Fibroblast of the conjunctiva (primary cell): ENCODE measurements at places on chromosomes 16 and 17.

DNA sequence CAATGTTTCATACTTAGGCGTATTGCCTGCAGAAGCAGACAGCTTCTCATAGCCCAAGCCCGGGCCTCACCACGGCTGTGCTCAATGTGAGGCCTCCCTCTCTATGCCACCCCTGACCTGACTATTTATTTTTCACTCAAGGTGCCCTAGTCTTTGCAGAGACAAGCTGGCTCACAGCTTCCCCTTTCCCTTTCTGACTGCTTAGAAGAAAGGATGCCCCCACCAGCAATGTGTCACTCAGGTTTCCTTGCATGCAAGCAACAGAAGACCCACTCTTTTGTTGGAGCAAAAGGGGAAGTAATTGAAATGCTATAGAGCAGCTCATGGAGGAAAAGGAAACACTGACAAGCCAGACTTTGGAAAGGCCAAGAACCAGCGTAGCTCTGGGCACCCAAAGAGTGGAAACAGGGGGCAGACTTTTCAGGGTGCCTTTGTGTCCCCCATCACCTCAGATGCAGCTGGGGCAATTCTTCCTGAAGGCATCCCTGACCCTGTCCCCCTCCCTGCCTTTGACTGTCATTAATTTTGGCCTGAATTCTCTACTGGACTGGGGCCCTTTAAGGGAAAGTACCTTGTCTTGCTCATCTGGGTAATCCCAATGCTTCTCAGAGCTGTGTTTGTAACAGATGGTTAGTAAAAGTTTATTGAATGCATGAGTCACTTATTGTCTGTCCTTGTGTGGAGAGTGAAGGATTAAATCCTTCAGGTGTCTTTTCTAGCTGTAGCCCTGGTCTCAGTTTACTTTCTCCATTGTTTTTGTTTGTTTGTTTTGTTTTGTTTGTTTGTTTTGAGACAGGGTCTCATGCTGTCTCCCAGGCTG is 17.8 kb downstream of the RGS9 start:
- no peak for DNase-seq

DNA sequence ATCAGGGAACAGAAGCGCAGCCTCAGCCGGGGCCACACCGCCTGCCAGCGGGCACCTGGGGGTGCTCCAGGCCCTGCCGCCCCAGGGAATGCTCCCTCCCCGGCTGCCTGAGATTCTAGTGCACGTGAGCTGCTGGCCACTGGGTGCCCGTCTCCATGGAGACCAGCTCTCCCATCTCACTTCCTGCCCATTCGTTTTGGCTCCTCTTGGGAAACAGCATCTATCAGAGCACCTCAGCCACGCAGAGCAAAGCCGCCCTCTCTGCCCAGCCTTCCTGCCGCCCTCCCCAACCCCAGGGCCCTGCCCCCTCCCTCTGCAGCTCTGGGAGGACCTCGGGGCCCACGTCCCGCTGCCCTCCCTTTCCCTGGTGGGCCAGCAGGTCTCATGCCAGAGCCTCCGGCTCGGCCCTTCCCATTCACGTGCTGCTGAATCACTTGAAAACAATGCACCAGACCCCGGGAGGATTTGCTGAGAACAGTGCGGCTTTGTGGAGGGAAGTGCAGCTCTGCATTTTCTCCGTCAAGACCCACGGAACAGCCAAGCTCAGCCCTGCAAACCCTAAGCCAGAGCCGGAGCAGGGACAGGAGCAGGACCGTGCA is 19.4 kb downstream of the CEP295NL start:
- DNase-seq, result peak; percentile 96

DNA sequence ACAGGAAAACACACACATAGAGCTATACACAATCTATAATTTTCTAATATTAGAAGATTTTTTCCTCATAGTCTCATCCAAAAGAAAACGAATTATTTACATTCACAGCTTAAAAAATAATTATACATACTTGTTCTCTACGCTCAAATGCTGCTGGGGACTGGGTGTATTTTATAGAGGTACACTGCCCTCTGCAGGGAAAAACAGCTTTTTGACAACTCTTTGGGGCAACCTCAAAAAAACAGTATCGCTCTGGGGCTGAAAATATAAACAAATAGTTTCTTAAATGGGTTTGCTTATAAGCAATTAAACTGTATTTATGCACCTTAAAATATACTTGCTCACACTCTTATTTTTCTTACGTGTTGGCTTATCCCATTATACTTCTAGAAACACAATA is 261.8 kb upstream of the PSMD7 start:
- peak; percentile 9 for DNase-seq

DNA sequence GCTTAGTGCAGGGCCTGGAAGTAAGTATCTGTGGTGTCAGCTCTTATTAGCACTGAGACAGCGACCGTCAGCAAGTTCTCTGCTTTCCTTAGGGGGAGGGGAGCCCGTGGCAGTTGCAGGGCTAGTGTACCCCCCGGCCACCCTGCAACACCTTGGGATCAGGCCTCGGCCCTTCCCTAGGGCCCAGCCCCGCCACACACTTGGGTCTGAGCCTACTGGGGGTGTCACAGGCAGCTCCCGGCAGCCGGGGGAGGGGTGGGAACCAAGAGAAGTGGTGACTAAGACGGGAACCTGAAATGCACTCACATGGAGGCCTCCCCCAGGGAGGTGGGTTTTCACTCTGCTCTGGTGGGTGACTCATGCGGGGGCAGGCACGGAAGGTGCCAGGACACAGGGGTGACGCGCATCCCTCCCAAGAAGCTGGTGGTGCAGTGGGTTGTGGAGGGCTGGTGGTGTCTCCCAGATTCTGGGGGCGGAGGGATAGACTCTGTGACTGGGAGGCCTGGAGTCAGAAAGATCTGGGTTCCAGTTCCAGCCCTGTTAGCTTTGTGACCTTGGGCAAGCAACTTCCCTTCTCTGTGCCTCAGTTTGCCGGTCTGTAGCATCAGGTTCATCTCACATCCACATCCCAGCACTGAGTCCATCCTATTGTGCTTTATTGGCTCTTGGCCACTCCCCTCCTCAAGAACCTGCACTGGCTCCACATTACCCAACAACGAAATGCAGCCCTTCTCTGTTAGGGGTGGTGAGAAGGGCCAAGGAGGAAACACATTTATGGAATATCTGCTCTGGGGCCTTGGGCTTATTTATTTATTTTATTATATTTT is 44.5 kb downstream of the LAT start:
- DNase-seq, result peak; percentile 53

DNA sequence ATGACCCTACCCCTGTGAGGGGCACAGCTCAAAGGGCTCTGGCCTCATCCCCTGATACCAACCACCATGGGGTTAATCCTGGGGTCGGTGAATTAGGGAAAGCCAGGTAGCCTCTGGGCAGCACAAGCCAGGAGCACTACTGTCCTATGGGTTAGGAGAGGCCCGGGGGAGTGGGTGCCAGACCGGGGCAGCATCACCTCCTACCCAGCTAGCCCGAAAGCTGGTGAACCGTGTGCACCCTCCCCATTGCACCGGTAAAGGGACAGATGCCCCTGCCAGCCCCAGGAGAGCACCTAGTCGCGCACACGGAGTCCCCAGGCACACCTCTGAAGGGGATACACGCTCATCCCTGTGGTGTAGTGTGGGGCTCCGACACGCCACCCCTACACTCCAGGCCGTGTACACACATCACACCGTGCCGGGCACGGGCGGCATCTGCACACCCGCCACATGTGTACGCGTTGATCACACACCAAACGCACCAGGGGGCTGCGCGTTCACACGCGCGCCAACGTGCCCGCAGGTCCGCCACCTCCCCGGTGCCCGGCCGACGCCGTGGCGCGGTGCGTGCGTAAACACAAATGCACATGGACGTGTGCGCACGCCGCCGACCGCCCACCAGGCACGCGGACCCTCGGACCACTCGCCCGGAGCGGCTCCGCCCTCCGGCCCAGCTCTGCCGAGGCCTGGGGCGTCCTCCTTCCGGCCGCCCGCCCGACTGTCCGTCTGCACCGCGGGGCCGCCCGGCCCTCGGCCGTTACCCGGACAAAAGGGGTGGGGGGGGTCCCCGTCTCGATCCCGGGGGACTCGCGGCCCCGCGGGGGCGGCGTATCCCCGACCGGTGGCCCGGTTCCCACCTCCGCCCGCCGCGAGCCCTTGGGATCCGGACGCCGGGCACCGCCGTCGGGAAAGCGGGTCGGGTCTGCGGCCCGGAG is 785 bp downstream of the UBALD1 start:
- no peak for DNase-seq

GRCh38 chr16:83200005-83200779 is 573.4 kb downstream of the CDH13 start:
- DNase-seq, result no peak

DNA sequence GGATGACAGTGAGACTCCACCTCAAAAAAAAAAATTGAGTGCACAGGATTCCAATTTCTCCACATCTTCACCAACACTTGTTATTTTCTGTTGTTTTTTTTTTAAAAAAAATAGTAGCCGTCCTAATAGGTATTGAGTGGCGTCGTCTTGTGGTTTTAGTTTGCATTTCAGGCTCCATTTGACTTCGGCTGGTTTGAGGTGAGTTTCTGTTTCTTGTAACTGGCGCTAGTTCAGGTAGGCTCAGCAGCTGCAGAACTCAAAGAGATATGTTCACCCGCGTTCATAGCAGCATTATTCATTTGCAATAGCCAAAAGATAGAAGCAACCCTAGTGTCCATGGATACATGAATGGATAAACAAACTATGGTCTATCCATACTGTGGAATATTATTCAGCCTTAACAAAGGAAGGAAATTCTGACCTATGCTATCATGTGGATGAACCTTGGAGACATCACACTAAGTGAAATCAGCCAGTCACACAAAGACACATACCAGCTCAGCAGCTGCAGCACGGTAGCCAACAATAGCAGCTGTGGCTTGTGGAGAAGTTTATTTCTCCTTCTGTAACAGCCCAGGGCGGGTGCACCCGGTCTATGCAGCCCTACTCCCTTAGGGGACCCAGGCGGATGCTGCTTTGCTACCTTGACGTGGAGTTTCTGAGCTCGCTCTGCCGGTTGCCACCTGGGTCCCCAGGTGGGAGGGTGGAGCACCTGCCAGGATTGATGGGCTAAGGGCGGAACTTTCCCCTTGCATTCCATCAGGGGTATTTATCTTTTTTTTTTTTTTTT is 44.9 kb downstream of the TMEM235 start:
- no peak for DNase-seq

GRCh38 chr16:86911437-86911958 is 333.1 kb downstream of the FOXL1 start:
- no peak for DNase-seq

GRCh38 chr16:53998966-53999522 is 287.5 kb downstream of the IRX3 start:
- no peak for DNase-seq

DNA sequence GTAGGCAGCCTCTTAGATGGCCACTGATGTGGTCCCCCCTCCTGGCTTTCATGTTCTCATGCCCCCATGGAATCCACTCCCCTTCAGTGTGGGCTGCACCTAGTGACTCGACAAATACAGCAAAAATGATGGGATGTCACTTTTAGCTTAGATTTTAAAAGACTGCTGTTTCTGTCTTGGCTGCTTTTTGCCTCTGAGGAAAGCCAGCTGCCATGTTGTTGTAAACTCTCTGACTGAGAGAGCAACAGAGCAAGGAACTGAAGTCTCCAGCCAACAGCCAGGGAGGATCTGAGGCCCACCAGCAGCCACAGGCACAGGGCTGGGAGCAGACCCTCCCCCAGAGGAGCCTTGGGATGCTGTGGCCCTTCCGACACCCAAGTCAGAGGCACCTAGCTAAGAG is 60.6 kb upstream of the MARCHF10 start:
- no peak for DNase-seq

DNA sequence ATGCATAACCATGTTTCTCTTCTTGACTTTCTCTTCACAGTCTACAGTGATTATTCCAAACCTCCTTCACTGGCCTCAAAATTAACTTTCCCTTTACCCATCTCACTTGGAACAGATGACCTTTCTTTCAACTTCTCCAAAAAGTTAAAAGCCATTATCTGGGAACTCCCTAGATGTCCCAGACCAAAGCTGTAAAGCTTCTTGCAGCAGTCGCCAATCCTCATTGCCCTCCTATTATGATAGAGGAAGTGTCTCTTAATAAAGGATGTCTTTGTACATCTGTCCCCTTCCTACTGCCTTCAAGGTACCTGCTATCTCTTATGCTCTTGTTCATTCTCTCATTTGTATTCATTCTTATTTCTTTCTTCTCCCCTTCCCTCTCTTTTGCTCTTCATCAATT is 127.5 kb downstream of the MRTFB start:
- DNase-seq, result no peak

GRCh38 chr16:28042811-28043210 is 20.7 kb downstream of the GSG1L start:
- DNase-seq, result peak; percentile 10

DNA sequence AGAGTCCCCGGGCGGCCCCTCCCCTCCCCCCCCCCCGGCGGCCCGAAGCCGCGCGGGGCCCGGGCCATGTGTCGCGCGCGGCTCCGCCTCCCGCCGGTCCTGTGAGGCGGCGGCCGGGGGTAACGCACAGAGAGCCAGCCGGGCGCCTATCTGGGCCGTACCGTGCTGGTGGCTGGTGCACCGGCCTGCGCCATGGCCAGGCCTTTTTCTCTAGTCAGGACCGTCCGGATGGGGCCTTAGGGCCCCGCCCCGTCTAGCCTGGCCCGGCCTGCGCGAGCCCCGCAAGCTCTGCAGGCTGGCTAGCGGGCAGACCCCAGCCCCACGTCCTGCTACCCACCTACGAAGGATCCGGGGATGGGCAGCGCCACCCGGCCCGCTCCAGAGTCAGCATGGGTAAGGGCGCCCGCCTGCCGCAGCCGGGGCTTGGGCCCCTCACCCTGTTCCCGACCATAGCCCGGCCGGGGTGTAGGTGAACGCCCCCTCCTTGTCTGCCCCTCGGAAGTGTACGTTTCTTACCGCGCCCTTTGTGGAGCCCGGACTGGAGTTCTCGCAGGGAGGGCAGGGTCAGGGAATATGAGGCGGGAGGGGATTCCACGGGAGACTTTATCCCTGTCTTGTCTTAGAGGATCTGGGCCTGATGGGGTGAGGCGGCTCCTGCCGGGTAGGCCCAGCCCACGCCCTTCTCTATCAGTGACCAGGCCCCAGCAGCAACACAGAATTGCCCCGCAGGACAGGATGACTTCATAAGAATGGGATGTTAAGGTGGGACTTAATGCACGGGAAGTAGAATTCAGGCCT is at the start of gene CENPT:
CENPT (minus strand) TSS at position 630 of the 798 bp plus-strand sequence. CDS start 13,834 bp downstream, outside the sequence.
- no peak for DNase-seq

DNA sequence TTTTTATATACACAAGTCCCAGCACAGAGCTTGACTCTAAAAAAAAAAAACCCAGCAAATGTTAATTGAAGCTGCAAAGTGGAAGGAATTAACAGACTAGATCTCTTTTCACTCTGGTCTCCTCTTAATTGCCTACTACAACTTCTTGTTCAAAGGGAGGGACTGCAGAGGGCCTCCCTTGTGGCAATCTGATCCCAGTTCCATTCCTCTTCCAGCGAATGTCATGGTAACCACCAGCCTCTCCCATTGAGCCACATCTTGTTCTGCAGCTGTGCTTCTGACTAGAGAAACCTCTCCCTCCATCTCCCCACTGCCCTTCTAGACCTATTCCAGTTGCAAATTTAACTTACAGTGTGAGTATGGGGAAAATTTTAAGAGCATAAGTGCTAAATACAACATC is 5.9 kb downstream of the SUPT6H start:
- DNase-seq, result no peak

- no peak for DNase-seq
Observed at GRCh38 chr17:57108671-57109392, 23.8 kb downstream of the AKAP1 start.

GRCh38 chr17:77726549-77727006 is 231.9 kb upstream of the TNRC6C start:
- no peak for DNase-seq

- DNase-seq, result no peak
Observed at GRCh38 chr16:77789085-77790008, 983 bp downstream of the VAT1L start.
